Right forelimb (tissue), 1 donor: ENCODE measurements at places on chromosomes 1 and 21.

- DNase-seq, result no peak
Observed at GRCh38 chr1:147756341-147756740, 4.1 kb downstream of the GJA5 start.

DNA sequence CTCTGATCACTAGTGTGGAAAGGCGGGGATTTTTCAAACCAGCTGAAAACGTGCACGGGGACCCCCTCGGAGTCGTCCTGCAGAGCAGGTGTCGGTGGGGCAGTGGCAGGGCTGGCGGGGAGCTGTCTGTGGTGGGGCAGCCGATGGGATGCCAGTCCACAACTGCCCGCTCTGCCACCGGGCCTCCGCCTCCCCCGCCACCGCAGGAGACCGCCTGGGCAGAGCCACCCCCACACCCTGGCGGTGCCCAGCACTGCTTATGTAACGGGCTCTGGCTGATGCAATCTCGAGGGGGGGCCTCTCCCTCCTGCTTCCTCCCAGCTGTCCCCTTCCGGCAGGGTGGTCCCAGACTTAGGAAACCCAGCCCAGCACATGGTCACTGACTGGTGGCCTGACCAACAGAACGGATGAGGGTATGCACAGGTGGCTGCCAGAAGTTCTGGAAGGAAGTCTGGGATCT lies 9.3 kb downstream of the CHD5 start:
- no peak for DNase-seq

DNA sequence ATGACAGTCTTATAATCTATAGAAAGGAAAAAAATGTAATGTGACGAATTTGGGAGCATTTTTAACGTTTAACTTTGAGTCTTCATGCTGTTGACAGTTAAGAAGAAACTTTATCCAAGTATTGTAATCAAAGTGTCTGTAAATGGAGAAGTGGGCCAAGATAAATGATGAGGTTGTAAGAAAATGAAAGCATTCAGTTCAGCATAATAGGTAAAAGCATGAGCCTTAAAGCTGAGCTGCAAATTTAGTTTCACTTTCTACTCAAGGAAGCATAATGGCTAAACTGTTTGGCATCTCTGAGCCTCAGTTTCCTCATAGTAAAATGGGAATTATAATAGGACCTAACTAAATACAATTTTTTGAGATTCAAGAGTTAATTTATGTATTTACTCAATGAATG lies 1554.8 kb downstream of the KCNT2 start:
- no peak for DNase-seq

GRCh38 chr1:172627702-172628101 lies 31.2 kb upstream of the FASLG start:
- no peak for DNase-seq

- DNase-seq, result no peak
Observed at GRCh38 chr21:44626262-44626661, 631 bp upstream of the KRTAP10-9 start.

- no peak for DNase-seq
Observed at GRCh38 chr1:37410105-37410504, 64.3 kb upstream of the ZC3H12A start.

- no peak for DNase-seq
Observed at GRCh38 chr1:179873438-179873851, 4.2 kb downstream of the TOR1AIP2 start.

GRCh38 chr1:28956038-28956464 lies 41.7 kb downstream of the EPB41 start:
- no peak for DNase-seq

- DNase-seq, result no peak
Observed at GRCh38 chr1:34266127-34266951, 89.6 kb downstream of the C1orf94 start.

DNA sequence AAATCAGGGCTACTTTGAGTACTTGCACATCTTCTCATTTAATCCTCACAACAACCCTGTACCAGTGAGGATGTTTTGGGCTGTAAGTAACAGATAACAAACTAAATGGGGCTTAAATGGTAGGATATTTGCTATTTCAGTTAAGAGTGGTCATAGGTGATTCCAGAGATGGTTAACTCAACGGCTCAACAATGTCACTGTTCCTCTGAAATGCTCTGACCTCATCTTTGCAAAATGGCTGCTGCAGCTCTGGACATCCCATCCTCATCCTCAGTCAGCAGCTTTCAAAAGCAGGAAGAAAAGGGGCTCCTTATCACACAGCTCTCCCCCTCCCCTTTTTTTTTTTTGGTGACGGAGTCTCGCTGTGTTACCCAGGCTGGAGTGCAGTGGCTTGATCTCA lies 1.5 kb downstream of the LDLRAD2 start:
- no peak for DNase-seq

DNA sequence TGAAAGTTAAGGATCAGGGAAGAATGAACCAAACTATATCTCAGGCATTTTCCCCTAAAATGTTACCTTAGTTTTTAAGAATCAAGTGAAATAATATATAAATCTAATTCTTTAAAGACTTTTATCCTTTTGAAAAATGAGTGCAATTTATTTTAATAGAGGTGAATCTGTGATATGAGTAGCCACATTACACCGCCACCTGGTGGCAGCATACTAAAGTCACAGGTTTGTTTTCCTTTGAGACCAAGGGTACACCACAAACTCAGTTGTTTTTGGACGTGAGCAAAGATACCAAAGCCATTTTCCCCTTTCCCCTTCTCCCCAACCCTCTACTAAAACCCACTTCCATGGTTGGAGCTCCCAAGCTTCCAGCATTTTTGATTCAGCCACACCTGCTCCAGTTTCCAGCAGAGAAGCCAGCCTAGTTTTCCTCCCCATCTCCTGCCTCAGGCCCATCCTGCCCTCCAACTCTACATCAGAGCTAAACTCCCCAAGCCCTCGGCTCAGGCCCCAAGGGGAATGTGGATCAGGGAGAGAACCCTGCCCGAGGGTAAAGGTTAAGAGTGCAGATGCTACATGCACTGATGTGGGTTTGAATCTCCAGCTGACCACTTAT lies 22.9 kb upstream of the LDLRAP1 start:
- no peak for DNase-seq

- DNase-seq, result no peak
Observed at GRCh38 chr1:64623750-64624191, 121.1 kb upstream of the RAVER2 start.

DNA sequence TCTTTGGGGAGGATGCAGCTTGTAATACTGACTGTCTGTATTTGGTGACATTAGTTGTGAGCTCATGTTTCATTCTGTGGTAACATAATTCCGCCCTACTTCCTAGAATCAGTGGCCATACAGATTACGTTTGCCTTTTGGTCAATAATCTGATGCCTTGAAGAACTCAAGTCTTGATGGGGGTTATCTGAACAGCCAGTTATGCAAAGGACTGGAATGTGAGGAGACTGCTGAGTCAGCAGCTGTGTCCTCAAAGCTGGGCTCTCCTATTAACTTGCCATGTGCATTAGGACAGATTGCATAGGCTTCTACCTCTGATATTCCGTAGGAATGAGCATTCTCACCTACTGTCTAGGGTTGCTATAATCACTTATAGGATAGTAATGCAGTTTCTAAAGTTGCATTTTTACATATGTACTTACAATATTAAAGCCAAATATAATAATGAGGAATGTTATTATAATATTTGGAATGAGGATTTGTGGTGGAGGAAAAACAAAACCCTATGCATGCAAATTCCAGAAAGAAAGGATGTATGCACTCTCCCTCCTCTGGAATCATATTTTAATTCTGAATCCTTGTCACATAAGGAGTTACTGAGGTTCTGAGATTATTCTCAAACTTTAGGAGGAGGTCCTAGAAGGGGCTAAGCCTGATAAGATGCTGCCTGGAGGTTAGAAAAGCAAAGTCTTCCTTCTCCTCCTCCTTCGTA lies 116.0 kb downstream of the NOS1AP start:
- DNase-seq, result no peak

DNA sequence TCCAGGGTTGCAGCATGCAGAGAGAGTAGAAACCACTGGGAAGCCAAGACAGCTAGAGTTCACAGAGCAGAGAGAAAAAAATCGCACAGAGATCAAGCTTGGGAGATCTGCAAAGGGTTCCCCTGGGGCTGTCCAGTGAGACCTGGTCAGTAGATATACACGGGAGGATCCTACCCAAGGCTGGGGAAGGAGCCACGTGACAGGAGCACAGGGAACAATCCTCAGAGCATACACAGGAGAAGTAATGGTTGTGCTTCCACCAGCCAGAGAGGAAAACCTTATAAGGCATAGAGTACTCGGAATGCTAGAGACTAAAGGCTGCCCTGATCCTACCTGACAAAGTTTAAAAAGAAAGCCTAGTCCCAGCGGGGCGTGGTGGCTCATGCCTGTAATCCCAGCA lies 53.9 kb downstream of the GABPA start:
- no peak for DNase-seq

DNA sequence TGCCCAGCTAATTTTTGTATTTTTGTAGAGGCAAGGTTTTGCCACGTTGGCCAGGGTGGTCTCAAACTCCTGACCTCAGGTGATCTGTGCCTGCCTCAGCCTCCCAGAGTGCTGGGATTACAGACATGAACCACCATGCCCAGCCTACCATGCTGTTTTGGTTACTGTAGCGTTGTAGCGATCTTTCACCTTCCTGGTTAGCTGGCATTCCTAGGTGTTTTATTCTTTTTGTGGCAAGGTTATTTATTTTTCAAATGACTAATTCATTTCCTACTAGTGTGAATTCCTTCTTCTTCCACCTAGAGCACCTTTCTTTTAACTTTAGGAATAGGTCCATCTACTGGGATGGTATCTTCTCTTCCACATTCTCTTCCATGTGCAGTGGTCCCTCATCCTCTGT lies 29.3 kb downstream of the TMEM200B start:
- DNase-seq, result no peak

GRCh38 chr1:31005617-31006166 lies 59.8 kb downstream of the PUM1 start:
- no peak for DNase-seq

DNA sequence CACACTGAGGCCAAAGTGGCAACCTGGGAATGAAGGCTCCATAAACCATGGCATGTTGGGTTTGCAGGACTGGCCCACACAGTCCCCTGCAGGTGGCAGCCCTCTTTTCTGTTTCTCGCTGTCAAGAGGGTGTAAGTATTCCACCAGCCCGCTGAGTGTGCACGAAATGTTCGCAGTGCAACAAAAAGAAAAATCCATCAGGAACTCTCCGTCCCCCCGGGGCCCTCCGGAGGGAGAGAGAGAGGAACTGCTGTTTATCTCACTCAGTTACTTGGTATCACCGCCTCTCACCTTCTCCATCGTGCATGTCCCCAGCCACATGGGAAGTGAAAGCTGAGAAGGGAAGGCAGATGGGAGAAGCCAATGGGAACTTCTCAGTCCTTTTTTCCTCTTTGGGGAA lies 38.3 kb downstream of the NCF2 start:
- no peak for DNase-seq

- DNase-seq, result no peak
Observed at GRCh38 chr1:220498188-220498587, 29.7 kb upstream of the MARK1 start.

DNA sequence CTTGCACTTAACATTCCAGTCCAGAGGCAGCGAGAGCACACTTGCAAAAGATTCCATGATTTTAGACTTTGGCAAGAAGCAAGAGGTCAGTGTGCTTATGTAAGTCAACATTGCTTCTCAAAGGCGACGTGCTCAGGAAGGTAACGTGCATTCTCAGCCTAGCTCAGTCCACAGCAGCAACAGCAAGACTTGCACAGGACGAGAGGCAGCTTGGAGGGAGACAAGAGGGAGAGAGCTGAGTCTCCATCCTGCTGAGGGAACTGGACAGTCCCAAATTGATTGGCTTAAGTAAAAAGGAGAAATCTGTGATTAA lies 56.5 kb downstream of the PTP4A2 start:
- DNase-seq, result no peak
